Naive thymus-derived CD8-positive, alpha-beta T cell (primary cell): ENCODE measurements at places on chromosomes 4 and X.

- DNase-seq, result no peak
These were observed 268.6 kb downstream of the DTHD1 start for GRCh38 chr4:36549992-36550391.

DNA sequence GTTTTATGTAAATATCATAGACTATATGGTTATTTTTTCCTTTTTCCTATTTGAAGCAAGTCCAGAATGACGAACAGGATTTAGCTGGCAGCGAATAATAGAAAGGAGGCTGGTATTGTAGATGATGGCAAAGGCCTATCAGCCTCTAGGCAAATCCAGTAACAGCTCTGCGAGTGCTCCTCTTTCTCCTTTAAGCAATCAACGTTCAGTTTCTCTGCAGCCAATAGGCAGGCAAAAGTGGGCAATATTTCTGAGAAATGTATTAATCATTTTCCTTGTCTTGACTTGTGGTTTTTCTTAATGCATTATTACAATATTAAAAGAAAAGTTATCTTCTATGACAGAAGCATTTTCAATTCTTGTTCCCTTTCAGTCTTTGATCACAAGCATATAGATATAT, 183.3 kb downstream of the SH3KBP1 start:
- no peak for DNase-seq

- DNase-seq, result no peak
These were observed 1.1 kb downstream of the PCYT1B start for GRCh38 chrX:24646006-24646405.

- DNase-seq, result no peak
These were observed 32.0 kb upstream of the MGST2 start for GRCh38 chr4:139633661-139634060.

- DNase-seq, result peak; percentile 46
These were observed 16.0 kb downstream of the MEPE start for GRCh38 chr4:87848622-87849351.
